Iris pigment epithelial cell (primary cell): ENCODE measurements at places on chromosomes 2 and 18.

GRCh38 chr2:151357359-151357758, at the start of gene TNFAIP6:
TSS of gene TNFAIP6 (plus strand) at chr2:151357592. CDS start at chr2:151357667, 75 bp downstream.
- peak; percentile 96 for DNase-seq

DNA sequence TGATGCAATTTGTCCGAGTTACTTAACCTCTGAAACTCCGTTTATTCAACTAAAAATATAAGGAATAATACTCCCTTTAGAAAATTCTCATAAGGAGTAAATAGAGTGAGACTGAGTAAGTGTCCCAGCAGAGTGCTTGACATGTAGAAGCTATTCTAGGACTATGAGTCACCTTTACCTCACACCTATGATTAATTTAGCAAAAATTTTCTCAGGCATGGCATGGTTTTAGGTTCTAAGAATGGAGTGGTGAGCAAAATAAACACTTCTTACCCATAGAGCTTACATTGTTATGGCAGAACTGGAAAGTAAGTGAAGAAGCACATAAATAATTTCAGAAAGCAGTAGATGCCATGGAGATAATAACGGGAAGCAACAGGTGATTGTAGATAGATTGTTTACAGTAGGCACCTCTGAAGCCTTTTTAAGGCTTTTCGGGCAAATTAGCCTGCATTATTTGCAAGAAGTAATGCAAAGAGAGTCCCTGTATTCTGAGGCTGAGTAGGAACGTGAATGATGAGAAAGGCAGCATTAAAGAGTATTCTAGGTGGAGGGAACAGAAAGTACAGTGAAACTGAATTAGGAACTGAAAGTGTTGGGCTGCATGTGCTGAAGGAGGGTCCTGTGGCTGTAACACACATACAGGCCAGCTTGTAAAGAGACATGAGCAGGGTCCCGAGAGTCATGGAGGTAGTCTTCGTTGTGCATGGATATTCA, 209.2 kb downstream of the ZNF407 start:
- DNase-seq, result peak; percentile 88

DNA sequence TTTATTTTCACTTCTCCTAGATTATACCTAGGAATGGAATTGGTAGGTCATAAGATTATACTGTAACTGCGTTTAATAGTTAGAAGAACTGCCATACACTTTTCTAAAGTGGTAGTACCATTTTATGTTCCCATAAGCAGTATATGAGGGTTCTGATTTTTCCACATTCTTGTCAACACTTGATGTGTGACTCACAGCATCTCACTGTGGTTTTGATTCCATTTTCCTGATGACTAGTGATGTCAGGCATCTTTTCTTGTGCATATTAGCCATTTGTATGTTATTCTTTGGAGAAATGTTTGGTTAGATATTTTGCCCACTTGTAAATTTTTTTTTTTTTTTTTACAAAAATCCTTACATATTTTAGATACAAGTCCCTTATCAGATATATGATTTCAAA, 2.3 kb downstream of the DCAF17 start:
- DNase-seq, result peak; percentile 96

DNA sequence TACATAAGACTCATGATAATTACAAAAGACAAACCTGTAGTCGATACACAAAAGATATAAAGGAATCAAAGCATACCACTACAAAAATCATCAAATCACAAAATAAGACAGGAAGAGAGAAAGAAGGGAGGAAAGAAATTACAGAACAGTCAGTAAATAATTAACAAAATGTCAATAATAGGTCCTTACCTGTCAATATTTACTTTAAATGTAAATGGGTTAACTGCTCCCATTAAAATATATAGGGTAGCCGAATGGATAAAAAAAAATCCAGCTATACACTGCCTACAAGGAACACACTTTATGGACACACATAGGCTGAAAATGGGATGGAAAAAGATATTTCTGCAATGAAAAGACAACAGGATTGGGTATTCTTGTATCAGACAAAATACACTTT, 163.7 kb downstream of the PIEZO2 start:
- no peak for DNase-seq

GRCh38 chr2:236336575-236337464, 72.6 kb upstream of the ASB18 start:
- no peak for DNase-seq

GRCh38 chr2:189408294-189408693, 33.0 kb upstream of the WDR75 start:
- DNase-seq, result peak; percentile 55

DNA sequence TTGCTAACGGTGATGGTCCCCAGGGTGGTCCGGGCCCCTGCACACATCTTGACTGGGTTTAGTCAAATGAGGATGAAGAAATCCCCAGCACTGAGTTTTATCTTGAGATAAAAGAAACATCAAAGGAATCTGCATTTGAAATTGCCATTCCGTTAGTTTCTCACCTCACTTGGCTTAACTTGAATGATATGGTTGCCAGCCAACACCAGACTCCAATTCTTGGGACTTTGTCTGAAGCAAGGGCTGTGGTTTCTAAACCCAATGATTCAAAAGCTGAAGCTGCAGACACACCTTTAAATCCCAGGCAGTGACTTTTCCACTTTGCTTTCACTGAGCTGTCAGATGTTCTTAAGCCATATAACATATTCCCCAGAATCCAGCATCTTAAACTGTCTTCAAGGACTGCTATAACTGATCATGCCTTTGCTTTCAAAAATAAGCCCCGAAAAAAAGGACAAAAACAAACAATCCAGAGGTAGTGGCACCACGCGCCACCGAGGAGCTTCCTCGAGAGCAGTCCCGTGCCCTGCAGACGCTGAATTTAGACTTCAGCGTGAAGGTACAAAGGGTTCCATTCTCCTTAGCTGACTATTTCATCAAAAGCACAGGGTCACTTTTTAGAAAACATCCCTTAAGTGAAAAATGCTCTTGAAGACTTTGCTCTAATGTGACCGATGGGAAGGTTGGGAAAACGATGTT, 189.3 kb downstream of the HDAC4 start:
- no peak for DNase-seq

DNA sequence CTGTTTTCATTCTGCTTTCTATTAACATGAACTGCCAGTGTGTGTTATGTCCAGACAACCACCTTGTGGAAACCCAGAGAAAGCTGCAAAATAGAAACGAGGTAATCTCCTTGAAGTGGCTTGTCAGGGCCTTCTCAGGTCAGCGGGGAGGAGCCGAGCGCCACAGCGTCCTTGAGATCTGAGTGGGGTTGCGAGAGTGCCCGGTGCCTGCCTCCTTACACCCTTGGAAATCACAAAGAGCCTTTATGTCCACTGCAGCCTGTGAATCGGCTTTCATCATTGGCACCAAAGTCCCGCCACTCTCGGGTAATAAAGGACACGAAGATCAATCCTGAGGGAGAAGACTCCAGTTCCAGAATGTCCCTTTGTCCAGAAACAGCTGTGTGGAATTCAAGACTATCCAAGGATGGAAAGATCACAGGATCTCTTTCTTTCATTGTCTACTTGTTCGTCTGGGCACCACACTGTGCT, 135.2 kb downstream of the HRH4 start:
- no peak for DNase-seq

DNA sequence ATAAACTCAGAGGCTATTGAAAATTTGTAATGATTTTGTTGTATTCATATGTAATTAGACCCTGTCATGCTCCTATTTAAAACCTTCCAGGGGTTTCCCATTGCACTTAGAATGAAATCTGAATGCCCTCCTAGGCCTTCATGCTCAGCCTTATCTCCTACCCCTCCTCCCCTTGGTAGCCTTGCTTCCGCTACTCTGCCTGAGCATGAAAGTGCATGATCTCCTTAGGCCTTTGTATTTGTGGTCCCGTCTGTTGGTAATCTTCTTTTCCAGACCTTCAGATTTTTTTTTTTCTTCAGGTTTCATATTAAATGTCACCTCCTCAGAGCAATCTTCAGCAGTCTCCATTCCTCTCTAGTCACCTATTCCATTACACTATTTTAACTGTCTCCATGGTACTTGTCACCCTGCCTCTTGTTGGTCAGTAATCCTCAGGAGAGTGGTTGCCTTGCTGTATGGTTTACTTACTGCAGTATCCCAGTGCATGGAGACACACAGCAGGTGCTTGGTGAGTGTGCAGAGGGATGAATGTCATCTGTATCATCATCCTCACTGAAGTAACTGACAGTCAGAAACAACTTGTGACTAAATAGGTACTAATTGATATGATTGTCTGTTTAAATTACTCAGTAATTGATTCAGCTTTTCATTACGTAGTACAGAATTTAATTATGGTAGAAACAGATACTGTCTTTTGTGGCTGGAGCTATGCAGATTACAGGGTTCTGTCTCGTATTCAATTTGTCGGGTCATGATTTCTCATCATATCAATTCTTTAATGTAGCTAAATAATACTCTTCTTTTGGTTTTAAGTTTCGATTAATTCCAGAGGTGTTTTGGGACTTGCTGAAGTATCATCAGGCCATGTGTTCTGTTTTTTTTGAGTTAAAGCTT, 63.9 kb downstream of the PHLPP1 start:
- no peak for DNase-seq

DNA sequence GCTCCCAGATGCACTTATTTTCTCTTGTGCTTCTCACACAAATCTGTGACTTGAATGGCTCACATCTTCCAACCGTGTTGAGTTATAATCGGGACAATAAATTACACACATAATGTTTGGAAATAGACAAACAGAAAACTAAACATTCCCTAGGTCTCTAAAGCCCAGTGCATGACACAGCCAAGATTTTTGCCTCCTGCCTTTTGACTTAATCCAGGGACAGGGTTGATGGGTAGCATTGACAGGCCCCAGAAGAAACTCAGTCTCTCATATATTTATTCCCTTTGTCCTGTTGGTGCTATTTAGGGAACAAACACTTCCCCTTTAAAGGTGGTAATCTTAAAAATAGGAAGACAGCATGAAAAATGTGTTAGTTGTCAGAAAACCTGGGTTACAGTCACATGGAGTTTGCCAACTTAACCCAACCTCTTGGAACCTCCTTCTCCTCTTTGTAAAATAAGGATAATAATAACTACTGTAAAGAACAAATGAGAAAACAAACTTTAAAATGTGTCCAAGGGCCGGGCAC, 24.0 kb upstream of the ARPC2 start:
- DNase-seq, result no peak

- no peak for DNase-seq
Measured at GRCh38 chr2:217995731-217996231, 7.0 kb downstream of the TNS1 start.

GRCh38 chr2:37709111-37709510, 37.7 kb upstream of the CDC42EP3 start:
- no peak for DNase-seq

- DNase-seq, result no peak
Measured at GRCh38 chr2:55114597-55114996, 64.3 kb upstream of the RTN4 start.

DNA sequence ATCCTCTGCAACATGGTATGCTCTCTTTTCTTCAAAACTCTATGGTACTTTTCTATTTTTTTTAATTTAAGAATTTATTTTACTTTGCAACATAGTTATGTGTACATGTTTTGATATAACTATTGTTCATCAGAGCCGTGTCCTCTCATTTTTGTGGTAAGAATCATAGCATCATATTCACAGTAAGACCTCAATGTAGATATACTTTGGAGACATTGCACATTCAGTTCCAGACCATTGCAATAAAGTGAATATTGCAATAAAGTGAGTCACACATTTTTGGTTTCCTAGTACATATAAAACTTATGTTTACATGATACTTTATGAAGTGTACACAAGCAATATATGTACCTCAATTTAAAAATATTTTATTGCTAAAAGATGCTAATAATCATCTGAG, 22.7 kb upstream of the LINC00305 start:
- DNase-seq, result no peak

DNA sequence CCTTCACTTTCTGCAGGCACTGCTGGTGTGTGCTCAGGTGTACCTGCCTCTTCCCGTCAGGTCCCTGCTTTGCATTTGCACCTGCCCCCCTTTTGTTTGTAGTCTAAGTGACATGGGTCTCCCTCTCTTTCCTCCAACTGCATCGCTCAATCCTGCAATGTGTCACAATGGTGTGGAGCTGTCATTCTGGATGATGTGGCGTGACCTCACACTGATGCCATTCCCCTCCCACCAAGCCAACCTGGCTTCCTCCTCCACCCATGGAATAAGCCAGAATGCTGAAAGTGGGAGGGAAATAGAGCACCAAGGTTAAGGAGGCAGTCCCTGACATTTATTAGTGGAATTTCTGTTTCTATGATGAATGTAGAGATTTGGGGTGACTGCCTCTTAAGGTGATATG, 156.7 kb downstream of the ZBTB7C start:
- no peak for DNase-seq

- DNase-seq, result no peak
Measured at GRCh38 chr2:190563646-190564045, 29.1 kb upstream of the NEMP2 start.

GRCh38 chr2:196271795-196272194, 100.4 kb upstream of the STK17B start:
- DNase-seq, result no peak

DNA sequence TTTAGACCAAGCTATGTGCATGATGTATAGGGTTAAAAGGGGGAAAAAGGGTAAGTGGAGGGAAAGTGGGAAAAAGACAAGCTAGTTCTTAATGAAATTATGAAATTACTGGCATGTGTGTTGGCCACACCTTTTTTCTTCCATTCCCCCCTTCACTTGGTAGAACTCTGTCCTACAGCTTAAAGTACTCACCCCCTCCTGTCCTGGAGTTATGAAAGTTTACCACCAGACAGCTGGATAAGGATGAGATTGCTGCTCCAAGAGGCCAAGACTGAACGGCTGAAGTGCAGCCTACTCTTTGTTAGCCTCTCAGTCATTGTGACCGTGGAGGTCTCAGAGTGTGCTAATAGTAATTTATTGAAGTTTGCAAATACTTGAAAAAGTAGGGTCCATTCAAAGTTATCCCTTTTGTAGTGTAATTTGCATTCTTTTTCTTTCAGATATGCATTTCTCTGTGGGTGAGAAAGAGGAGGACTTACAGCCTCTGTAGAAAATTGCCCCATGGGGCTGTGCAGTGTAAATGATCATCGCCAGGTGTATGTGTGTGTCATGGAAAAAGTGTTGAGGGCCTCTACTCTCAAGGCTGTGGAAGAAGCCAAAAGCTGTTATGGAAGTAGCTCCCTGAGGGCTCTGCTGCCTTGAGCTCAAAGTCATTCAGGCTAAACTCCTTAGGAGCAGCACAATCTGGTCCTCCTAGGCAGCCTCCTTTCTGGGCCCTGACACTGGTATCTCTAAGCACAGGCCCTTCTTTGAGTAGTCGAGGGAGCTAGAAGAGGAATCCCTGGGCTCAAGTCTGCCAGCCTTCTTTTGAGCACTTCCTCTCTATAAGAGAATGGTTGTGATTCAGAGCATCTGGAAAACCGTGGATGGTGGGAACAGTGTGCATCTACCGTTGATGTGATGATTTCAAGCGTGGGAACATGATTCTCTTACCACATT, 46.2 kb downstream of the LHCGR start:
- DNase-seq, result no peak

DNA sequence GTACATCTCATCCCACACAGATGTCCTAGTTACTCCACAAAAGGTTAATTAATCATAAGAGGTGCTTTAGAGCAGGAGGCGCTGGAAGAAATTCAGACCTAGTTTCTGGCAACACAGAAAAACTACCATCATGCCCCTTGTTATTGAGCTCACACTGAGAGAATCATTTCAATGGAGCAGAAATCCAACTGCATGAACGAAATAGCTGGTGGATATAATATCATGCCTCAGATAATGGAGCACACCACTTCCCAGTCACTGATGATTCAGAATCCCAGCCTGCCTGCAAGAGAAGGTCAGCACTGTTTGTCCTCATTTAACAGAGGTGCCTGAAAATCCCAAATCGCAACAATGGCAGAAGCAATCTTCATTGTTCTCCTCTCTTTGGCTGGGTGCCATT, 125.8 kb upstream of the CREB1 start:
- DNase-seq, result no peak

- no peak for DNase-seq
Measured at GRCh38 chr18:8207996-8208395, 401.2 kb upstream of the RAB12 start.
